ENCODE measurements at places on chromosomes 5 and 9. TPM values are rescaled to one million over a fixed set of nuclear protein-coding genes. Genes with fewer than 3 reads are reported as not detected.

Gene PCAT7
- 0.59 TPM for total RNA-seq

GRCh38 chr5:3654515-3654914, 58.9 kb downstream of the IRX1 start:
- no peak for DNase-seq

DNA sequence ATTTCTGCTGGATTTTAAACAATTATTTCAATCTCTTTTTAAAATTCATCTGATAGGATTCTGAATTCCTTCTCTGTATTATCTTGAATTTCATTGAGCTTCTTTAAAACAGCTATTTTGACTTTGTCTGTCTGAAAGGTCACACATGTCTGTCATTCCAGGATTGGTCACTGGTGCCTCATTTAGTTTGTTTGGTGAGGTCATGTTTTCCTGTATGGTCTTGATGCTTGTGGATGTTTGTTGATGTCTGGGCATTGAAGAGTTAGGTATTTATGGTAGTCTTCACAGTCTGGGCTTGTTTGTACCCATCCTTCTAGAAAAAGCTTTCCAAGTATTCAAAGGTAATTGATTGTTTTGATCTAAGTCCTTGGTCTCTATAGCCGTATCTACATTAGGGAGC, 39.1 kb downstream of the DENND4C start:
- DNase-seq = no peak

Gene LVRN
- total RNA-seq = 0.08 TPM

DNA sequence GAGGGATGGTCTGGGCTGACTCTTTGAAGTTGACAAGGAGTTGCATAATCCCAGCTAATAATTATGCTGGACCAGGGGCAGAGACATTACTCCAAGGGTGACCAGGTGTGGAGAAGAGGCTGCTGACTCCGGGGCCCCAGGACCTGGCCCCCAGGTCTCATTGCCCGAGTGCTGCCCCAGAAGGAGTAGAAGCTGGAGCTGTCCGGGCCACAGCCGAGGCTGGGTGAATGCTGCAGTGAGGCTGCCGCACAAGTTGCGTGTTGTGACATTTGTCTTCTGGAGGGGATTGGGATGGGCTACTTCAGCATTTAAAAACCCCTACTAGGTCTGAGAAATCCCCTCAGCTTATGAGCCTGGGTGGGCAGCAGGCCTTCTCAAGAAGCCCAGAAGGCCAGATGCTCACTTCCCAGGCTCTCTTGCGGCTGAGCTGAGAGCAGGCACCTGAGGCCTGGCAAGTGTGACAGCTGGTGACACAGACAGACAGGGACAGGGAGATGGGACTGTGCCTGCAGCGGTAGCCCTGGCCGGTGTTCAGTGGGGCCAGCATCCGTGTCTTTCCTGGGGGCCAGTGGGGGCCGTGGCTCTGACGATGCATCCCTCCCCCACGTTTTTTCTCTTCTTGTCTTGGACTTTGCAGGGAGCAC, 122.8 kb downstream of the KCNIP1 start:
- no peak for DNase-seq

- DNase-seq = no peak
Observed at GRCh38 chr5:50744776-50745175, 78.3 kb downstream of the PARP8 start.

DNA sequence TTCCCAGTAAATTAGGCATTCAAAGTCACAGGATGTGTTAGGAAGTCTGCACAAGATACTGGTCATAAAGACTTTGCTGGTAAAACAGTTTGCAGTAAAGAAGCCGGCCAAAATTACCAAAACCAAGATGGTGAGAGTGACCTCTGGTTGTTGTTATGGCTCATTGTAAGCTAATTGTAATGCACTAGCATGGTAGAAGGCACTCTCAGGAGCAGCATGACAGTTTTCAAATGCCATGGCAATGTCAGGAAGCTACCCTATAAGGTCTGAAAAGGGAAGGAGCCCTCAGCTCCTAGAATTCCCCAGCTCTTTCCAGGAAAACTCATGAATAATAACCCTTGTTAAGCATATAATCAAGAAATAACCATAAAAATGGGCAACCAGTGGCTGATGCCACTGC, 64.3 kb upstream of the TNC start:
- DNase-seq = no peak

DNA sequence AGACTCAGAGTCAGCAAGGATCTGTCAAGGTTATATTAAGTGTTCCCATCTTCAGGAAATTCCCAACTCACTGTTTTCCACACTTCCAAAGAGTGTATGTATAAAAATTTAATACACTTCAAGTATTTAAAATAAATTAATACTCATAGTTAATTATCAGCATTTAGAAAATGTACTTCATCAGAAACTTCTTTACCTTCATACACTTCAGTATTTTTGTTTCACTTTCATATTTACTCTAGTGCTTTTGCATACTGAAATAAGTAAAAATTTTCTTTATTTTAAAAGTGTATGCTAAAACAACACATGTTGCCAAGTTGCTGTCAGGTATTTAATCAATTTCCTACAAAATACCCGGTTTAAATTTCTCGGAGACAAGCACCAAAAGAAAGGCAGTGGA, 16.5 kb downstream of the RICTOR start:
- DNase-seq = no peak

DNA sequence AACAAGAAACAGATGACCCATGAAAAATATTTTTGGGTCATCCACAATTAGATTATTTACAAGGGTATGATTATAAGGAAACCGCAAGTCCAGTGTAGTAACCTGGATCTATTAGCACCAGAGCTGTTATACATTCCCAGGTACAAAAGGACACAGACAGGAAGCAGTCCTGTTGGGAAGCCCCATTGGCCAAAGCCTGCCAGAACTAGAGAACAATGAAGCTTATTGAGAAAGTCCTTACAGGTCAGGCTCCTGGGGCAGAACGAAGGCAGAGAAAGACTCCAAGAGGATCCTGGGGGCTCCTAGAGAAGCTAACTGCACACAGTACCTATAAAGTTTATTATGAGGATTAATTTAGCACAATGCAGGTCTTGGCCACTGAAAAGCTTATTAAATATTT, 169.9 kb downstream of the PARP8 start:
- DNase-seq = no peak

Gene MELK
- 112 TPM for total RNA-seq

Gene SPATA31D4
- not detected for total RNA-seq

- DNase-seq = no peak
Observed at GRCh38 chr9:105218673-105219072, 25.8 kb upstream of the SLC44A1 start.

DNA sequence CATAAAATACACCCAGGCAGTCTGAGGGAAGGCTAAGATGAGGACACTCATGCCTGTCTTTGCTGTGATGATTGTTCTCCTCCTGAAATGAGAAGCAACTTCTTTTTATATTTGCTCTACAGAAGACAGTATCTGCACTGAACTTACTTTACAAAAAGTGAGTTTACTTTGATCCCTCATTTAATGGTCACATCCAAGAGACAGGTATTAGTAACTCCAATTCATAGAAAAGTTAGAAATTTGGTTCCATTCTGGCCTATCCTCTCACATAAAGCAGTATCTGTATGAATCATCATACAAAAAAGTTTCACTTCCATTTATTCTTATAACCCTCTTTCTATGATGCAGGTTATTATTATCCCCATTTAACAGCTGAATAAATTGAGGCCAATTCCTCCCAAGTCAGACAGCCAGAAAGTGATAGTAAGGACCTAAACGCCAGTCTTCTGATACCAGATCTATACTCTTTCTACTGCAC, 15.2 kb downstream of the TSTD2 start:
- no peak for DNase-seq

DNA sequence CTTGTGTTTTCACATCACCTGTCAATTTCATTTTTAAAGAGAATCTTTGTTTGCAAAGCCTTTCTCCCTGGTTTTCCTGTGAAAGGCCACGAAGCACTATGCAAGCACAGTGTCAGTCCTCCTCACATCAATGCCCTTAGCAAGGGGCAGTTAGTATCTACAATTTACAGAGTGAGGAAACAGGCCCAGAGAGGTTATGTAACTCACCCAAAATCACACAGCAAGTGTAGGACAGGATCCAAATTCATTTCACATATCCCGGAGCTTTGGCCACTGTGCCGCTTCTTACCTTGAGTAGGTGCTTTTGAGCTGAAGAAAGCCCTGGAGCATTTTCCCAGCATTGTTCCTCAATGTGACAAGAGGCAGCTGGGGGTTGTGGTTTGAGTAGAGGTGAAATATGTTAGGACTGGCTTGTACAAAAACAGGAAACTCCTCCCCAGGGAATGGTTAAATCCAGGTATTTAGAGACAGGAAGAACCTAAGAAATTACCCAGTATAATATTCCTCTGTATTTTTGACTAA, 283.8 kb downstream of the NTRK2 start:
- no peak for DNase-seq

Gene CNTLN
- total RNA-seq = not detected

DNA sequence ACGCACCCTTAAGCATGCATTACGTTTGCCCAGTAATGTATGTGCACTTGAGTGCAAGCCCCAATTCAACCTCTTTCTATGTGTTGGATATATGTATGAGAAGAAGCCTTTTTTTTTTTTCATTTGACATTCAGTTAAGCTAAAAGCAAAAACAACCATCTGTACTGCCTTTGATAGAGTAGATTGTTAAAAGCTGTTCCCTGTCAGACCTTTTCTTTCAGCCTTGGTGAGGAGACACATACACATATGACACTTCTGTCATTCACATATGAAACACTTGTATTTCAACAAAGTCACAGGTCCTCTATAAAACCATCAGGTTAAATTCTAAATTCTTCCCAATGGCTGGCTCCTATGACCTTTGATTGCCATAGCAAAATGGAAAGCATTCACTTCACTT, 40.2 kb upstream of the STARD4 start:
- no peak for DNase-seq

All from Panc1 (cell line).